BJ (cell line): ENCODE measurements at places on chromosomes 13 and 19. TPM values are rescaled to one million over a fixed set of nuclear protein-coding genes. Genes with fewer than 3 reads are reported as not detected.

ZNF135 gene
- polyA plus RNA-seq, result 6.3 and 6.8 TPM in 2 replicates

POGLUT2 gene
- 11.0 and 19.1 TPM in 2 replicates for polyA plus RNA-seq

DYRK1B gene
- 6.6 and 8.4 TPM in 2 replicates for polyA plus RNA-seq

SYNGR4 gene
- polyA plus RNA-seq, result not detected in 2 replicates

- no peak for DNase-seq
These were observed 31.6 kb upstream of the METTL21C start for GRCh38 chr13:102726430-102726829.

GRCh38 chr13:102237230-102237629 lies 164.6 kb downstream of the FGF14 start:
- no peak for DNase-seq

GRCh38 chr13:45433381-45433790 lies 15.2 kb upstream of the SLC25A30 start:
- DNase-seq, result no peak
